NCI-H226 (cell line): ENCODE measurements at places on chromosomes 6 and 20.

- peak; percentile 29 for DNase-seq
Observed at GRCh38 chr6:105900125-105900937, 185.8 kb upstream of the PRDM1 start.

- DNase-seq = no peak
Observed at GRCh38 chr6:44618371-44618770, 230.9 kb downstream of the CDC5L start.

DNA sequence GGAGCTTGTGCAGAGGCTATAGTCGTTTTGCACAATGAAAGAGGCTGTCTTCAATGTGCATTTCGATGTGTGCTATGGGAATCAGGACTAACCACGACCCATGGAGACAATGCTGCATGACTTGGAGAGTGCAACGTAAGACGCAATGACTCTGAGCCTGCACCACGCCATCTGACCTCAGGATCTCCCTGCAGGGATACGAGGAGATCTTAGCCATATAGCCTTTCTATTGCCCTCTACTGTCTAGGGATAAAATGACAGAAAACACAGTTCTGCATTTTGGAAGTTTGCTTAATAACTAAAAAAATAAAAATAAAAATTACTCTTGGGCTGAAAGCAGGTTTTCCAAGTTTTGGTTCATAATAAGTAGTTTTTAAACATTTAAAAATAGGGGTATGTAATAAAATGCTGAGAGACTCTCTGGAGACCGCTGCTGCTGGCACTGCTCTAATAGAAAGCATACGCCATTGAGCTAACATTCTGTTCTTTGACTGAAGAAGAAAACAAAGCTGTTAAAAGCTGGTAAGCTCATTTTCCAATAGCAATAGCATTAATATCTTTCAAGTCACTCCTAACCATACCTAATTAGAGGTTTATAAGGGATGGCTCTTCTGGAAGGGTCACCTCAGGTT is 87.2 kb downstream of the PDE7B start:
- DNase-seq = no peak

GRCh38 chr6:15297895-15298590 is 52.2 kb downstream of the JARID2 start:
- DNase-seq = no peak

DNA sequence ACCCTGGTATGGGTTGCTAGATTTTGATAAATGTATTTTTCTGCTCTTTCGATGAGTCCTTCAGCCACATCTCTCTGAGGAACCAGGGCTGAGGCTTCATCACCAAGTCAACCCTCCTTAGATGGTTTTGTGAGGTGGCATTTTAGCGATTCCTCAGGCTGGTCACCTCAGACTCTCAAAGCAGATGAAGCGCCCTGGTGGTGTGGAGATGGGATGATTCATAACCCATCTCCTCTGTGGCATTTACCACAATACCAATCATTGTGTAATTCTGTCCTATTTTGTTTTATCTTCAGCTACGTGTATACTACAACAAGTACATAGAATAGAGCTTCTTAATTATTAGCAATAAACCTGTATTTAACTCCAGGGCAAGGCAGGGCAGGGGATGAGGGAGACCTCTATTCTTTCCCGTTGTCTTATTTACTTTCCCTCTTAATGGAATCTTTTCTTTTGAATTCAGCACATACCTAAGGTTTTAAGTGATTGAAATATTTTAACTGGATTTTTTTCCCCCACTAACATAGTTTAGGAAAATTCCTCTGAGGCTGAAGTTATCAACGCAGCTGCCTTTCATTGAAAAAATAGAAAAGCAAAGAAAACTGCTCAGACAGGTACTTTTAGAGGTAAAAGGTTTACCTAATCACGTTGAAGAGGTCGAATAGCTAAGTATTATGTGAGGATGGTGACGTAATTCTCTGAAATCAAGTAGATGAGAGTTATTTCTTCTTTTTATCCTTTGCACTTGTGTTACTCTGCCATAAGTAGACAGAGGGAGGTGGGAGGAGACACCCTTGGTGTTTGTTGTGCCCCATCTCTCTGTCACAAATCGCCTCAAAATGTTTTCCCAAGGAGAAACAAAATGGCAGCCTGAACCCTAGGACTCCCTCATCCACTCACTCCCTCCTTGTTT is 57.4 kb upstream of the EDN3 start:
- DNase-seq = no peak

GRCh38 chr20:8656335-8656734 is 412.6 kb upstream of the PLCB4 start:
- no peak for DNase-seq

GRCh38 chr6:143224516-143224915 is 163.8 kb downstream of the AIG1 start:
- DNase-seq = no peak

- no peak for DNase-seq
Observed at GRCh38 chr6:118905851-118906250, 11.9 kb downstream of the ASF1A start.

DNA sequence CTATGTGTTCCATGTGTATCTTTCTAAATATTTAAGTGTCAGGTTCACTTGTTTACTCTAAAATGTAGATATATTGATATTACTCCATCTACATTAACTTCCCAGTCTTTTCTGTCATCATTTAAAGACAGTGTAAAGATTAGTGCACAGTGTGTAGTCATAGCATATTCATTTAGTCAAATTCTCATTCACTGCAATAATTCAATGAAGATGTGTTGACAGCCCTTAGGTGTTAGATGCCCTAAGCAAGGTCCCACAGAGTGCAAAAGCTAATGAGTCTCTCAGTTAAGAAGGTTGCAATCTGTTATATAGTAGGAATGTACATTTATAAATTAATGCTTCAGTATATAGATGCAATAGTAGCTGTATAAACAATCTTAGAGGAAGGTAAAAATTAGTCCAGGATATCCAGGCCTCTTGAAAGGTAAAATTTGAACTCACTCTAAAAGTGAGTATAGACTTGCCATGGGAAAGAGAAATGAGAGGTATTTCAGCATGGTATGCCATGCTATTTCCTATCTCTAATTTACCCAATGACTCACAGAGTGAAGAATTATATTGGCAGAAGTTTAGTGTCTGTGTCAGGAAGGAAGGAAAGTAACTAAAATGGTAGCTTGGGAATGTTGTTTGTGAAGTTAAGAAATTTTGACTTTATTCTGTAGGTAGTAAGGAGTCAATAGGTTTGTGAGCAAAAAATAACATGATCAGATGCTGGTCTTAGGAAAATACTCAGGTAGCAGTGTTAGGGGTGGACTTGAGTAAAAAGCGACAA is 969.9 kb upstream of the CITED2 start:
- peak; percentile 83 for DNase-seq

DNA sequence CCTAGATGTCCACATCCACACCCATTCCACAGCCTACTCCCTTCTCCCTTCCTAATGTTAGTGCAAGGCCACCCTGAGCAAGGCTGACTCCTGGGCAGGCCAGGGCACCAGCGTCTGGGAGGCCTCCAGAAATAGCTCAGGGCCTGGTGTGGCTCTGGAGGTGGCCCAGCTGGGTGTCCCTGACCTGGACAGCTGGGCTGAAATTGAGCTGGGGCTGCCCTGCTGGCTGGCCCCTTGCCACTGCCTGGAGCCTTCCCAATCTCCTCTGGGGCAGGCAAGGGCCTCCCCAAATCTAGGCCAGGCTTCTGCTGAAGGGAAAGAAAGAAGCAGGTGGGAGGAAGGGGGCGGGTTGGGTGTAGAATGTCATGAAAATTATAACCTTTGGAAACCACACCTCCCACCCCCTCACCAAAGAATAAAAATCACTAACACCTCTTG is 2.1 kb downstream of the FAM110A start:
- DNase-seq = no peak

DNA sequence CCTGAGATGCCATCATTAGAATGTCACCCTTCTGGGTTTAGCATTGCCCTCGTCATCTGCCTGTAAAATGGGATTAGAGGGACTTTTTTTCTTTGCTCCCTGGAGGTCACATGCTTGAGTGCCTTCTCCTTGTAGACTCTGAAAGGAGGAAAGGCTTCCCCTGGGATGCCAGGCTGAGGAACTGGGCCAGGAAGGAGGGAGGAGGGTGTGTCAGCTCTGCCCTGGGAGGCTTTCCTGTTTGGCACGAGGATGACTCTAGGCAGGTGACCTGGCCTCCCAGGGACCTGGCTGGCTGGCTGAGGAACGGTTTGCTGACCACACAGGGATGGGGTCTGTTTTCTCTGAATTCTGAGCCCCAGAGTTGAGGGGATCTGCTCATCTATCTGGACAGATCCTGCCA is 137.9 kb upstream of the RNF24 start:
- DNase-seq = no peak

DNA sequence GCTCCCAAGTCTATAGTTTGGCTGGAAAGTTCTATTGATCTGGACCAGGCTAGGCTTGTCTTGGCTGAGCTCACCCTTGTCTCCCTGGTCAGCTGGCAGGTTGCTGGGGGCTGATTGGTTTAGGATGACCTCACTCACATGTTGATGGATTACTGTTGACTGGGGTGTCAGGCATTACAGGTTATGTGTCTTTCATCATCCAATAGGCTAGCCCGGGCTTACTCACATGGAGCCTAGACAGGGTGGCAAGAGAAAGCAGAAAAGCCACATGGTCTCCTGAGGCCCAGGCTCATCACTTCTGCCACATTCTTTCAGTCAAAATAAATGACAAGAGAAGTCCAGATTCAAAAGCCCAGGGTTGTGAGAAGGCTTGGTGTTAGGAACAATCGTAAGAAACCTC is 103.5 kb downstream of the BFSP1 start:
- no peak for DNase-seq

DNA sequence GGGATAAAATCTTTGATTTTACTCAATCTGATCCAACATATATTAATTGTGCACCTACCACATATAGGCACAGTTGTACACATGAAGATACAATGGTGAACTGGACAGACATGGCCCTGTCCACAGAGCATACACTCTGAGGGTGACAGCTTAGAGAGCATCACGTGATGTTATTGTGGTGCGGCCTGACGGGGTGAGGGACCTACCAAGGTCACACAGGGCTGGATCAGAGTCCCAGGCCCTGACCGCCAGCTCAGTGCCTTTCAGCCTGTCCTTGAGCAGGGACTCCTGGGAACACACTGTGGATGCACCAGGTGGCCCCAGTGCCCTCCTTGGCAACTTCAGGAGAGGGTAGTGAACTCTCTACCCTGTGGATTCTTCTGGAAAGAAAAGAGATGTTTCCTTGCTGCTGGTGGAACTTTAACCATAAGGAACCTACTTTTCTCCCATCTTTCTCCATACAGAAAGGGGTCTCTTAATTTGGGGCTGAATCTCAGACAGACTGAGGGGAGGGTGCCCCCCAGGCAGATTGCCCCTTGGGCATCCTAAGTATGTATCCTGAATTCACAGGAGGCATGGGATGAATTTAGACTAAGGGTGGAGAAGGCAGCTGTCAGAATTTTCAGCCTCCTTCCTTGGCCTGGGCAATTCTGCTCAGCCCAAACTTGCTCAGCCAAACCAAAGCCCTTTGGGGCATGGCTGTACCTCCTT is 26.5 kb downstream of the PCK1 start:
- no peak for DNase-seq

GRCh38 chr6:34053721-34054120 is 92.2 kb downstream of the GRM4 start:
- DNase-seq = no peak

DNA sequence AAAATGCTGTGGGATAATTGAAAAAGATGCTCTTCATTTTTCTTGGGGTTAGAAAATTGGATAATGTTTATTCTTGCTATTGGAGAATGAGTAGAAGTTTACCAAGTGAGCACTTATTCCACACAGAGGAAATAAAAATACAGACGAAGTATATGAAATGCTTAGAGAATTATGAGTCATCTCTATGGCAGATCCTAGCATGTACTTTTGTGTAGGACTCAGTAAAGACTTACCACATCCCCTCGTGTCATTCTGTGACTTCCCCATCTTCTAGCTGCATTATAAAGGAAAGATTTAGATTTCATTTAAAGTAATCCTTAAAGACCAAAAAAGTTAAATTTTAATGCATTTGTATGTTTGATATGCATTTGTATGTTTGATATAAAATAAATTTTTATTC is 685.6 kb downstream of the TBC1D32 start:
- no peak for DNase-seq

- peak; percentile 68 for DNase-seq
Observed at GRCh38 chr6:25311331-25311840, 32.2 kb downstream of the CARMIL1 start.

DNA sequence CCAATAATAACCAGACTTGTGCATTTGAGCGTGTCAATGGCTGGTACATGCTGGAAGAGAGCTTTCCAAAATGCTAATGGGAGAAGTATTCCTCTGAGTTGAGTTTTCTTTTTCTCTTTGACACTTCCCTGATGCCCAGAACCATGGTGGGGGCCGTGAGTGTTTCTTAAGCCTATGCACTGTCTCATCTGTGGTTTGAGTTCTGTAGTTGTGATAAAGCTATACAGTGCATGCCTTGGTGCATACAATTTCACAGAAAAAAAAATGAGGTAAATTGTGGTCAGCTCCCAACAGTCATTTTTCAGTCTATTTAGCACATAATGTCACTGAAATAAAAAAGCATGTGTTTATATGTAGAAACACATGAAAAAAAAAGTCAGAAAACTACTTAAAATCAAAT is 204.8 kb downstream of the HDGFL1 start:
- no peak for DNase-seq

GRCh38 chr6:129491436-129491835 is 218.5 kb downstream of the ARHGAP18 start:
- DNase-seq = no peak

- no peak for DNase-seq
Observed at GRCh38 chr6:41571021-41571780, 25.0 kb downstream of the FOXP4 start.

DNA sequence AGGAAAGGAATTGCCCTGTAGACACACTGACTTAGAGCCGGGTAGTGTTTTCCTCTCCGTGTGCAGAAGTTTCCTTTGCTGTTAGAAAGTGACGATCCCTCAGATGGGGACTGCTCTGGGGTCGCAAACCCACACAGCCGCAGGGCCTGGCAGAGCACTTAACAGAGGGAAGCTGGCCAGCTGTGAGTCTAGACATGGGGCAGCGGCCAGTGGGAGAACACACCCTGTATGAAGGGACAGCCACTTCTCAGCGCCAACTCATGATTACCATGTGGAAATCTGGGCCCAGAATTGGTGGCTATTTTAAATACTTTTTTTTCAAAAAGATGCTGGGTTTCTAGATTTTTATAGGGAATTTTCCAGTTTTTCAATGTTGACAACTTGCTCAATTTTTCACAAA is 39.4 kb downstream of the SLC9A8 start:
- DNase-seq = no peak

DNA sequence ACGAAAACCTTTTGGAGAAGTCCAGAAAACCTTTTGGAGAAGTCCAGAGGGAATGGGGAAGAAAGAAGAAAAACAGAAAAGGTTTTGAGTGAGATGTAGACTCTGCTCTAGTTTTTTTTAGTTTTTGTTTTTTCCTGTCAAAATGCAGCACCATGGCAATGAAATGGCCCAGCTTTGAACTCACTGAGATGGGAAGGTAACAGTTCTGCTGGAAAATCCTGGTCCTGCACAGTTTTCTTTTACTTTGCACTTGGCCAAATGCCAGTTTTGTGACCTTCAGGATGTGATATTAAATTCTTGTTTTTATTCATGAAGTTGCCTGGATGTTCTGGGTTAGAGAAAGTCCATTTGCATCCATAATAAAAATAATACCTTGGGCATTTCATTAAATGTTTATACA is 145.7 kb downstream of the CFAP61 start:
- DNase-seq = no peak

GRCh38 chr6:53119349-53119748 is 29.3 kb downstream of the GCM1 start:
- DNase-seq = no peak

- DNase-seq = no peak
Observed at GRCh38 chr6:37393381-37393929, 39.6 kb upstream of the CMTR1 start.
